ENCODE measurements at places on chromosomes 13 and 19.
A peak's percentile ranks its signal among the peaks of the same experiment; 100 is the strongest.

DNA sequence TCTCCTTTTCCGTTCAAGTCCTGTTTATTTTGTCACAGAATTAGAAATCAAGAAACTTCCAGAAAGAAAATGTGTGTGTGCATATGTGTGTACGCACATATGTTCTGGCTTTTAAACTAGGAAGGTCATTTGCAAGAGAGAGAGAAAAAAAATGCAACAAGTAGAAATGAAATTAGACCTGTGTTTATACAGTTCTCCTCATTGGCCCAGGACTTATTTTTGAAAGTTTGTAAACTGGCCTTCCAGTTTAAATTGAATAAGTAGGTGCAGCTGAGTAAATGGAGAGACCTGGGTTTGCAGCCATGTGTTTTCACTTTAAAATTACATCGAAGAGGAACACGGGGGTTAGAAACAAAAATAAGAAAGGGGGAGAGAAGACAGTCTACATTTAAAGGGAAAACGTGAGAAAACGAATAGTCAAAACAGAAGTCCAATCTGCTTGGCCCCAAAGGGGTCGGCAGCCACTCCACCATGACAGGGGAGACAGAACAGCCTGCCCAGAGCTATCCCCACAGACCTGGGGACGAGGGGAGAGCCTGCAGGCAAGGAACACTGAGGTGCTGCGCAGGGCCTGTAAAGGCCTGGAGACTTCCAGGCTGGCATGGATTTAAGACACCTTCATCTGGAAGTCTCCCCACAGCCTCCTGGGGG is 216.8 kb upstream of the MAB21L1 start:
- H3K36me3 ChIP-seq = no peaks in the 10 kb centered on the region
- H3K4me3 ChIP-seq = no peak overlapping the region
- H3K4me1 ChIP-seq = no peaks in the 10 kb centered on the region
- no peaks in the 10 kb centered on the region for H3K27me3 ChIP-seq
- no peak overlapping the region for H3K27ac ChIP-seq

DNA sequence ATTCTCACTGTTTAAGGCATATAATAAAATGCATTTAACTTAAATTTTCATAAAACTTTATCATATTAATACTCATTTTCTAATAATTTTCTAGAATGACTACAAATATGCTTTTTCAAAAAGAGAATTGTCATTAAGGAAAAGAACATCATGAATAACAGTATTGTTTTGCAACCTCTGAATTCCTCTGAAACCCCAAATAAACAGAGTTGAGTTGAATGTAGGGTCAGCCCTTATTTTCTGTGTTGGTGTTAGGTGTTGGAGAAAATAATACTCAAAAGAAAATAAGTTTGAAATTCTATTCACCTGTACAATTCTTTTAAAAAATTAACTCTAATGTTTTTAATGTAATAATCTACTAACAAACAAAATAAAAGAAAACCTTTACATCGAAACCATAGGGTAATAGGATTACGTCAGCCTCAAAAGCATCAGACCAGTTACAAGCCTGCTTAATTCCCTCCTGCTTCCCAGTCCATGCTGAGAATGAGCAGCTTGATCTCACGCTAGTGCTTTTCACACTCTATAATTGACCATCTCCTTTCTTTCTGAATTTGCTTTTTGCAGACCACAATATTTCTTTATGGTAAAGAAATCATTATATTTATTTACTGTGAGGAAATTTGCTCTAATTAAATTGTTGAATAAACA is 160.9 kb downstream of the PCDH9 start:
- no peaks in the 10 kb centered on the region for H3K36me3 ChIP-seq
- H3K27ac ChIP-seq = no peak overlapping the region
- H3K4me3 ChIP-seq = no peak overlapping the region
- no peaks in the 10 kb centered on the region for H3K27me3 ChIP-seq

- no peak overlapping the region for H3K27ac ChIP-seq
- H3K4me3 ChIP-seq = no peak overlapping the region
- peaks cover 4% of the 10 kb centered on the region for H3K36me3 ChIP-seq
- peaks cover 33% of the 10 kb centered on the region for H3K27me3 ChIP-seq
- H3K4me1 ChIP-seq = no peaks in the 10 kb centered on the region
Observed at GRCh38 chr19:51086153-51086850, 3.6 kb upstream of the KLK14 start.

- no peak overlapping the region for H3K4me3 ChIP-seq
- DNase-seq = no peak
- H3K36me3 ChIP-seq = no peaks in the 10 kb centered on the region
- no peaks in the 10 kb centered on the region for H3K27me3 ChIP-seq
Observed at GRCh38 chr13:39318161-39318560, 279.9 kb downstream of the NHLRC3 start.

DNA sequence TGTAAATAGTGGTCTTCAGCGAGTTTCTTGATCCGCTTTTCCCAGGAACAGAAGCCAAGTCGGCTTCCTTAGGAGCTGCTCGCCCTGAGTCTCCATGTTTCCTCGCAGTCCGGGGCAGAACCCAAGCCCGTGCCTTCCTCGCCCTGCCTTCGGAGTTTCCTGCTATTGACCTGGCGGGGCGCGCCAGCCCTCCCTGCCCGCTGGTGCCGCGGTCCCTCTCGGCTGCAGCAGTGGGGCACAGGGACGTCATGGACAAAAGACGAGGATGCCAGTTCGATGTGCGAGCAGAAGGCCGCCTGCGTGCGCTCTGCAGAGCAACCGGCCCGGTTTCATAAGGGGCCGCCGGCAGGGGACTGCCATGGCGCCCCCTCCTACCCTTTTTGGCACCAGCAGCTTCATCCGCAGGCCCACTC is 156.6 kb downstream of the TM9SF2 start:
- peak overlapping the region; percentile 76 for H3K4me3 ChIP-seq
- no peak for DNase-seq
- peaks cover 14% of the 10 kb centered on the region for H3K4me1 ChIP-seq

DNA sequence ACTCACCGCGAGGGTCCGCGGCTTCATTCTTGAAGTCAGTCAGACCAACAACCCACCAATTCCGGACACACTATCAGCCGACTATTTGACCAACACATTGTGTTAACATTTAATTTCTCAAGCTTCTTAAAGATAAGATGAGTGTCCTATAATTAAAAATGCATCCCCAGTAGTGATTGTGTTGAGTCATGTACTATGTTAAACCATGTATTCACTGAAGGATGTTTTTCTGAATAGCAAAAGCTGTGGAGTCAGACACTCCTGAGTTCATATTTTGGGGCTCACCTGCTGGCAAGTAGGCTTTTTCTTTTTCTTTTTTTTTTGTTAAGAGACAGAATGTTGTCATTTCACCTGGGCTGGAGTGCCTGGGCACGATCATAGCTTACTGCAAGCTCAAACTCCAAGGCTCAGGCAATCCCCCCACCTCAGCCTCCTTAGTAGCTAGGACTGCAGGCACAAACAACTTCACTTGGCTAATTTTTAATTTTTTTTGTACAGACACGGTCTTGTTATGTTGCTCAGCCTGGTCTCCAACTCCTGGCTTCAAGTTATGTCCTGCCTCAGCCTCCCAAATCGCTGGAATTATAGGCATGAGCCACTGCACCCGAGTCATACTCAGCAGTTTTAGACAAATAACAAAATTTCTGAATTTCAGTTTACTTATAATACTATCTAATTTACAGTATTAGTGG is 606.9 kb downstream of the PCDH9 start:
- no peaks in the 10 kb centered on the region for H3K27me3 ChIP-seq
- DNase-seq = no peak
- H3K36me3 ChIP-seq = no peaks in the 10 kb centered on the region
- no peaks in the 10 kb centered on the region for H3K4me1 ChIP-seq
- H3K27ac ChIP-seq = no peak overlapping the region

- peaks cover 78% of the 10 kb centered on the region for H3K27me3 ChIP-seq
- H3K36me3 ChIP-seq = no peaks in the 10 kb centered on the region
- H3K4me3 ChIP-seq = peak within 1 kb of the TSS; percentile 44
- no peak within 1 kb of the TSS for H3K27ac ChIP-seq
Observed at GRCh38 chr13:28820099-28821051, at the start of gene MTUS2. MTUS2 (plus strand) TSS chr13:28820339.

GRCh38 chr19:7272856-7273578 is 21.2 kb downstream of the INSR start:
- no peak overlapping the region for H3K27ac ChIP-seq
- DNase-seq = no peak
- H3K4me3 ChIP-seq = no peak overlapping the region
- no peaks in the 10 kb centered on the region for H3K36me3 ChIP-seq

DNA sequence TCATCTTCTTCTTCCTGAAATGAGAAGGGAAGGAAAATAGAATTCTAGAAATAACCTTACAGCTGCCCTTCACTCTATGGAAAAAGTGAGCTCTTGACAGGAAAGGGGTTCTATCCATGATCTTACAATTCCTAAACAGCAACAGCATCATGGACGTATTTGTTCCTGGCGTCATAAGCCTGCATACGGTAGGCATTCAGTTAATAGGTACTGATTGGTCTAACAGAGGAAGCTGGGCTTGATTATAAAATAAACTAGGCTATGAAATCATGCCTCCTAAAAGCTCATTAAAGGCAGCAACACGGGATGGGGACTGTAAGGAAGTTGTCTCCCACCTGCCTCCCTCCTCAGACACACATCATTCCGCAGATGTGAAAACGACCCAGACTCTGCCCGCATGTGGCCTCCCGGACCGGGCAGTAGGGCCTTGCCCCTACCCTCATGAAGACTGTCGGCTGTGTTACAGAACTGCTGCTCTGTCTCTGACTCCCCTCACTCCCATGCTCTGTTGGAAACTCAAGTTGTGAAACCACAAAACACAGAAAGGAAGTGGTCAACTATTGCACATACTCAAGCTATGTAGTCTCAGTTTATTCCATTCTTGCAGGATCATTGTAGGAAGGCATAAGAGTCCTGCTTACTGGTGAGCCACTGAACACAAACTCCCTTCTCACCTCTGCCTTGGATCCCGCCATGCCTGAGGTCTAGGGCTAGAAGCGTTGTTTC is 129.8 kb downstream of the DLEU7 start:
- peak; percentile 2 for DNase-seq
- H3K27me3 ChIP-seq = no peaks in the 10 kb centered on the region
- H3K4me3 ChIP-seq = peak overlapping the region; percentile 71
- H3K4me1 ChIP-seq = peaks cover 28% of the 10 kb centered on the region
- peak overlapping the region; percentile 42 for H3K27ac ChIP-seq

GRCh38 chr19:3720349-3720917 is 12.2 kb downstream of the TJP3 start:
- peaks cover 9% of the 10 kb centered on the region for H3K4me1 ChIP-seq
- no peak overlapping the region for H3K27ac ChIP-seq
- DNase-seq = no peak
- H3K36me3 ChIP-seq = no peaks in the 10 kb centered on the region
- H3K4me3 ChIP-seq = peak overlapping the region; percentile 4

DNA sequence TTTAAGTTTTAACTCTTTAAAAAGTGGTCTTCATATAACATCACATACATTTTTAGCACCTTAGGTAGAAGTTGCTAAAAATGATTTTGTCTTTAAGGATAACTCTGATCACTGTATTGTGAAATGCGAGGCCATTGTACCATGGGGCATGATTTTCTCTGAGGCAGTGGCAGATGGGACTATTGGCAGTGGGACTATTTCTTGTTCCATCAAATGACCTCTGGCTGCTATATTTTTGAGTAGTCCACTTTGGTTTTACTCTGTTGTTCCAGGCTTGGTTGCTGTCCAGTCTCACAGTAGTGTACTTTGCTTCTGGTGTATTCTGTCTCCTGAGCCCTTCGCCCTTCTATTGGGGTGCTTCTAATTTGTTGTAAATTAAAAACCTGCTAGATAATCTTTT is 156.5 kb downstream of the ATP8A2 start:
- peaks cover 5% of the 10 kb centered on the region for H3K27me3 ChIP-seq
- H3K4me3 ChIP-seq = no peak overlapping the region
- no peaks in the 10 kb centered on the region for H3K4me1 ChIP-seq
- no peaks in the 10 kb centered on the region for H3K36me3 ChIP-seq
- no peak overlapping the region for H3K27ac ChIP-seq

GRCh38 chr19:24052811-24053210 is 34.2 kb upstream of the ZNF254 start:
- H3K4me3 ChIP-seq = no peak overlapping the region

DNA sequence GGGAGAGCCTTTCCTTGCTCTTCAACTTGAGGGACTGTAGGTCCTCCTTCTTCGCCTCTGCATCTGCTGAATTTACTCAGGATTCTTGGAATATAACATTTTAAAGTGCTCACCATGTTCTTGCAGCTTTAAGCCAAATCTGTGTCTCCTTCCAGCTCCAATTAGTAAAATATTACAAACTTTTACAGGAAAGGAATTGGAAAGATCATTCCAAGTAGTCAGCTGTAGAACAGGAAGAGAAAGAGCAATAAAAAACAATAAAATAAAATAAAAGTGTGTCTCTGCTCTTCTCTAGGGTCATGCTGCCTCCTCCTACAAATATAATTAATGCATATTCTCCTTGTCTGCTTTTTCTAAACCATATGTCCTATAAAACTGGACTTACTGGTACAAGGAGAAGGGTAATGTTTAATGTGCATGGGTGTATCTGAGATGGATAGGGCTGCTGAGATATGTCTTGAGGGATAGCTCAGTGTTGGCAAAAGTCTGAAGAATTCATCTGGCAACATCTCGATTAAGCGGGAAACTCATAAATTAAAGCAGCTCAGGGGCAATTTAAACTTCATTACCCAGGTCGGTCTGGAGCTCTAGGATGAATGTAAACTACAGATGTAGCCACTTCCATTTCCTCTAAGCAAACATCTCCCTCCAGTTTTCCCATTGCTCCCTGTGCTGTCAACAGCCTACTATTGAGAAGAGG is 25.0 kb downstream of the ENOX1 start:
- H3K4me1 ChIP-seq = no peaks in the 10 kb centered on the region
- no peak overlapping the region for H3K4me3 ChIP-seq
- H3K27ac ChIP-seq = no peak overlapping the region

GRCh38 chr13:23912469-23912868 is 15.2 kb upstream of the C1QTNF9B start:
- no peak for DNase-seq
- no peak overlapping the region for H3K4me3 ChIP-seq
- H3K4me1 ChIP-seq = no peaks in the 10 kb centered on the region
- H3K27ac ChIP-seq = no peak overlapping the region

GRCh38 chr19:28435551-28436271 is 777.2 kb downstream of the UQCRFS1 start:
- peaks cover 25% of the 10 kb centered on the region for H3K4me1 ChIP-seq
- H3K27ac ChIP-seq = peak overlapping the region; percentile 9
- H3K36me3 ChIP-seq = peaks cover 3% of the 10 kb centered on the region
- peak overlapping the region; percentile 13 for H3K4me3 ChIP-seq

DNA sequence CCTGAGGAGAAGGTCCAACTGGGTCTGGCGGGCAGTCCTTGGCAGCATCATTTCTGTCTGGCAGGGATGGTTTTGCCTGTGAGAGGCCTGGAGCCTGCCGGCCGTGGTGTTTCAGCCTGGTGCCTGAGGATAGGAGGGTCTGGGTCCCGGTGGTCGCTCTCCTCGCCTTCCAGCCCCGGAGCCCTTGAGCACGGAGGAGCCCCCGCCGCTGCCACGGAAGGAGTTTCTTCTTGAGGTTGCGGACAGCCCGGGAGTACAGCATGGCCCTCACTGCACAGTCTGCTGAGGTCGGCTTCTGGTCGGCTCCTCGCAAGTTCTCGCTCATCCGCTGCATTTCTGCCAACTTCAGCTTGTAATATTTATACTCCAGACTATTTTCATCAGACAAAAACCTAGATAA is 23.4 kb downstream of the SUGP2 start:
- DNase-seq = no peak
- no peak overlapping the region for H3K4me3 ChIP-seq
- H3K27me3 ChIP-seq = no peaks in the 10 kb centered on the region
- peaks cover 15% of the 10 kb centered on the region for H3K4me1 ChIP-seq

GRCh38 chr13:109012115-109012514 is 382.7 kb downstream of the MYO16 start:
- H3K36me3 ChIP-seq = no peaks in the 10 kb centered on the region
- no peaks in the 10 kb centered on the region for H3K27me3 ChIP-seq
- no peak overlapping the region for H3K4me3 ChIP-seq

- H3K27me3 ChIP-seq = peaks cover 22% of the 10 kb centered on the region
- no peak for DNase-seq
- H3K36me3 ChIP-seq = no peaks in the 10 kb centered on the region
- no peak overlapping the region for H3K4me3 ChIP-seq
Observed at GRCh38 chr13:112177450-112178288, 110.7 kb downstream of the SOX1 start.

All from effector memory CD8-positive, alpha-beta T cell (primary cell).